ENCODE measurements at places on chromosomes 5 and 9. TPM values are rescaled to one million over a fixed set of nuclear protein-coding genes. Genes with fewer than 3 reads are reported as not detected.

ADRA1B gene
- total RNA-seq = 8.6 TPM

GRCh38 chr5:92081958-92082712 lies 699.0 kb upstream of the ARRDC3 start:
- DNase-seq = no peak

GRCh38 chr9:95507464-95508241 lies 9.1 kb downstream of the PTCH1 start:
- peak; percentile 61 for DNase-seq

- no peak for DNase-seq
Measured at GRCh38 chr9:130954317-130954716, 15.3 kb upstream of the FIBCD1 start.

DNA sequence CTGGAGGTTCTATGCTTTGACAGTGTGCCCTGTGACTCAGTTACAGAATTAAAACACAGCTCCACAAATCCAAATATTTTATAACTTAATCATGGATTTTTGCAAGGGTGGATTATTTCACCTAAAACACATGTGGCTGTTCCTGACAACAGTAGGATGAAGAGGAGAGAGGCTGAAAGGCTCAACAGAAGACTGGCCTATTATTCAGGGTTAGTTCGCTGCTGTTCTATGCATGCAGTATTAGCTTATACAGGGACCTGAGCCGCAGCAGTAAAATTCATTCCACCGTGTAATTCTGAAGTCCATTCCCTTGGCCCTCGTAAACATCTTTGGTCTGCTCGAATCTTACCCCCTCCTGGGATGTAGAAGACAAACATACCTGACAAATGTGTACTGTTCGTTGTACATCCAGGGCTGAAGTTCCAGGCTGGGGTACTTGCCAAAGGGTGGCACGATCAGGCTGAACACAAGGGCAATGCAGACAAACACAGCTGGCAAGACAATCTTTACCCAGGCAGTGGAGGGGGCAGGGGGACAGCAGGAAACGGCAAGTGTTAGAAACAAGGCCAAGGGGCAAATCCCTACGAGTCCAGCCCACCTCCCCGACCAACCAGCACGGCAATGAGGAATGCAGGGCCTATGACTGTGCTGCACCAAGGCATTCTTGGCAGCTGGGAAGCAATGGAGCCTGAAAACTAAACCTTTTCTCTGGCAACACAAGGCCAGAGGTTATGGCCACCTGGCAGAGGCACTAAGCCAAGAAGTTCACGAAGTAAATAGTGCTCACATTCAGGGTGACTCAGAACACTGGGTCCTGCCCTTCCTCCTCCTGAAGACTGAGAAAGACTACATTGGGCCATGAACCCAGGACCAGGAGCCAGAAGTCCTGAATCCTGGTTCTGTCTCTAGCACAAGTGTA lies 46.8 kb downstream of the NIPSNAP3B start:
- peak; percentile 88 for DNase-seq

- DNase-seq = no peak
Measured at GRCh38 chr5:180646963-180647305, 2.5 kb downstream of the FLT4 start.

Data from adrenal gland (tissue), 19 donors.